CD4-positive, alpha-beta T cell treated with Interleukin-6 at 100 ng/mL for 8 hours (primary cell): ENCODE measurements at places on chromosomes 4 and X.

DNA sequence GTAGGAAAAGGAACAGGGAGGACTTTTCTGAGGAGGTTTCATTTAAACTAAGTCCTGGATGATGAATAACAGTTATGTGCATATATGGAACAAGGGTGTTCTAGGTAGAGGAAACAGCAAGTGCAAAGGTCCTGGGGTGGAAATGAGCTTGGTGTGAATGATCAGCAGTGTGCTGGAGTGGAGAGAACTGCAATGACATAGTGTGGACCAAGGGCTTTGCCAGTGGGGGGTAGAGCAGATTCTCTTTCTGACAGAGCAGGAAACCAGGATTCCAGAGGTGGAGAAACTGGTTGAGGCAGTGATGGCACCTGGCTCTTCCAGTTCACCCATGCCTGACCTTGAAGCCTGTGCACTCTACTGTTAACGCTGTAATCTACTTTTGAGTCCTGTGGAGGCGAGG, 1.7 kb downstream of the PPP1R3F start:
- no peak for DNase-seq

DNA sequence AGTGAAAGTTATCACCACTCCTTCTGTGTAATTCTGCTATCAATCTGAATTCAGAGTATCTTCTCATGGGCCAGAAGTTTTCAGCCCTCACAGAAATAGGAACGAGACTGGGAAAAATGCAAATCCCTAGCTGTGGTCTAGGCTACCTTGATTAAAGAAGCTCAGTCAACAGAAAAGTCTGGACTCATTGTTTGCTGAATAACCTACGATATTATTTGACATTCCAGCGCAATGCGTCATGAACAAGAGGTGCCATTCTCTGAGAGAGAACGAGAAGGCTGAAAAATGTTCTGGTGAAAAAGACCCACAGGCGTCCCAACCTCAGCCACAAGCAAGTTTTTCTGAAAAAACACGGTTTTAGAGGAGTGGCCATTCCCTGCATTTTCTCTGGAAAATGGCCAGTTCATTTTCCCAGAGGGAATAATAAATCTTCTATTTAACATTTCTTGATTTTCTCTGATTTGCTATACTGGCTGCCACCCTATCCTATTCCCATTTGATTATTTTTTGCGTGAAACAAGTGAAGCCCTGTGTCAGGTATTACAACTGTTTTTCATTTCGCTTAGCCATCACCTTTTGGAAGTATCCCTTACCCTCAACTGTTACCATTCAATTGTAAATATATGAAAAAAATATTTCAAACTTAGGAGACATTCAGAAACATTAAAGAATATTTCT, 1117.6 kb upstream of the PRKX start:
- DNase-seq = no peak

DNA sequence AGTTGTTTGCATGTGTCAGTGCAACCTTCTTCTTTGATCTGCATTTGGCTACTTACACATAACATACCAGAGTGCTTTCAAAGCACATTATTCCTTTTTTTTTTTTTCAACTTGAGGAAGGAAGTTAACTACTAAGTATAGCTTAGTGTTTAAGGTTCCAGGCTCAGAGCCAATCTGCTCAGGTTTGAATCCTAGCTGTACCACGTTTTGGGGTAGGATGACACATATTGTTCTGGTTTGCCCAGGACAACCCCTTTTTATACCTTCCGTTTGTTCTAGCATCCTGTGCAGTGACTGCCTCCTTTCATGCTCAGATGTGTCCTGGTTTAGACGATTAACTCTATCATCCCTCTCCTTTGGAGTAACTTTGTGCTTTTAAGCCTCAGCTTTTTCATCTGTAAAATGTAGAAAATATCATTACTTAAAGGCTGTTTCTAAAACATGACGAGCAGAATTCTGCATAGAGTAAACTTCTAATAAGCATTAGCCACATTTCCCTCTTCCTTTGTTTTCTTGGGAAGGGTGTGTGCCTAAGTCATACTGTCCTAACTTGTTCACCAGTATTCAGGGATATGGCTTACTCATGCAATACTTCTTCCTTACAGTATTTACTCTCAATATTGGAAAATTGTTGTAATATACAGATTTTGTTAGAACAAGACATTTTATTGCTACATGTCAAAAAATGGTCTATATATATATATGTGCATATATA, 281.3 kb downstream of the C4orf33 start:
- DNase-seq = no peak

DNA sequence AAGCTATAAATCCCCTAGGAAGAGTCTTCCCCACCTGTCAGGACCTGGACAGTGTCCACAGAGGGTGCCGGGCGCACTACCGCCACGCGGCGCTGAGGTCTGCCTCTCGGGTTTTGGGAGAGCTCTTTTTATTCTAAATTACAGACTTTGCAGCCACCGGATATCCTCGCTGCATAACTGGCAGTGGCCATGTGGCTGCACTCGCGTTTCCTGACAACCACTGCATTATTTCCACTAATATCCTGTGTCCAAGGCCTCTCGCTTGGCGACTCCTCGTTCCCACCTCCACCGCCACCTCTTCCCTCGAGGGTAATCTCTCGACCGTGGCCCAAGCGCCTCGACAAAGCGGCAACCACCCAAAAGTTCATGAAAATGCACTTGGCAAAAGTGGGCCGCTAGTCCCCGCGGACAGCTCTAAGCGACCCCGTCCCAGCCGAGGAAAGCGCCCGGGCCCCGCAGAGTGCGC, 512 bp upstream of the TMEM131L start:
- no peak for DNase-seq

DNA sequence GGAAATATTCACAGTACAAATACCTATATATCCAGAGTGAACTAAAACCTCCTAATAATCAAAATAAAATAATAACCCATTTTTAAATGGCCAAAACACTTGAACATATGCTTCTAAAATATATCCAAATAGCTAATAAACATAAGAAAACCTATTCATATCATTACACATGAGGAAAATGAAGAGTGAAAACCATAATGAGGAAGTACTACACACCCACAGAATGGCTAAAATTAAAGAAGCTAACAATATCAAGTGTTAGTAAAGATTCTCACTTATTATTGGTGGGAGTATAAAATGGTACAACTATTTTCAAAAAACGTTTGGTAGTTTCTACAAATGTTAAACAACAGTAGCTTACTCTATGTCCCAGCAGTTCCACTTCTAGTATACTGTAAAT, 92.1 kb downstream of the KLHL13 start:
- no peak for DNase-seq

GRCh38 chr4:111263836-111264235, 641.0 kb upstream of the PITX2 start:
- no peak for DNase-seq

DNA sequence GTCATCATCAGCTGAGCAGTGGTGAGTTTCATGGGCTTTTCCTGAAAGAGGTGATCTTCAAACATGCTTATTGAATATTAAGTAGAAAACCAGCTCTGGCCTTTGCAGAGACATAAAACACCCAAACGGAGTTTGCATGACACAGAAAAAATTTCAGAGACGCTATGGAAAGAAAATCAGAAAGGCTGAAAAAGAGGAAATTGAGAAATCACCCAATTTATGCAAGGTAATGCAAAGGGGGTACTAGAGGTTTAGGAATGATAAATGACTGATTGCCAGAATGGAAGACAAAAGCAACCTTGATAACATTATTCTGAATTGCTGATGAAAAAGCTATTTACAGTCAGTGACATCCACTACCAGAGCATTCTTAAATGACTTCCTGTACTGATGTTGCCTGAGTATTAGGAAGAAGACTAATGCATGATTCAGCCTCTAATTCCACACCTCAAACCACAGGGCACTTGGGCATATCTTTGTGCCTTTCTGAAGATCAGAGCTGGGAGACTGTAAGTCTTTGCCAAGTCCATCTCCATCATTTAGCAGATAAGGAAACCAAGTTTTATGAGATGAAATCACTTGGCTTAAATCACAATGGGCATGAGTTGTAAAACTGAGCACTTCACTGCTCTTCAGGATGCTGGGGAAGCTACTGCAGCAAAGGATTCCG, 565.7 kb downstream of the PPARGC1A start:
- no peak for DNase-seq

DNA sequence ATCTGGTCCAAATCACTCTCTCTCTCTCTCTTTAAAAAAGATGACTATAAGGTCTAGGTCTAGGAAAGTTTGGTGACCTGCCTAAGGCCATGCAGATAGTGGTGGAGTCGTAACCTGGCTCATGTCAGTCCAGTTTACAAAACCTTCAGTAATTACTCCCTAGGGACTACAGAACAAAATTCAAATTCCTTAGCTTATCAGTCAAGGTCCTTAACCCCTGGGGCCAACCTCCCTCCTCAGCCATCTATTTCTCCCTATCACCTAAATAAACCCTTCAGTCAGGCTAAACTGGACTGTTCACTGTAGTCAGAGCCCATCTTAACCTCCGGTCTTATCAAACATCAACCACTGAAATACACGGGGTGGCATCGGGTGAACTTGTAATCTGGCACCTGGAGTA, 68.9 kb downstream of the MAP3K15 start:
- no peak for DNase-seq

GRCh38 chr4:106165351-106166010, 150.5 kb downstream of the TBCK start:
- DNase-seq = no peak

DNA sequence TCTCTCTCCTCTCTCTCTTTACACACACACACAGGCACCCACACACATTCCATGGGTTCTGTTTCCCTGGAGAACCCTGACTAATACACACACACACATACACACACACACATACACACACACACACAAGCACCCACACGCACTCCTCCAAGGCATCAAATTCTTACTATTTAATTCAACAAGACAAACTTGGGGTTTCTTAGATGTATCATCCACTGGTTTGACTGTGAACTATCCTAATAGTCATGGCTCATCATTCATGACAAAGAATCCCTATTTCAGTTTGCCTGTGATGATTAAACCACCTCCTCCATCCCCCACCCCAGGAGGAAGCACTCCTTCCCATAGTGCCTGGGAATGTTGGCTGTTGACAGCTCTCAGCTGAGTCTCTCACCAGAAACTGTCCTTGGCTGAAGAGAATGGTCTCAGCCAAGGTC, 98.2 kb downstream of the USP46 start:
- DNase-seq = no peak

DNA sequence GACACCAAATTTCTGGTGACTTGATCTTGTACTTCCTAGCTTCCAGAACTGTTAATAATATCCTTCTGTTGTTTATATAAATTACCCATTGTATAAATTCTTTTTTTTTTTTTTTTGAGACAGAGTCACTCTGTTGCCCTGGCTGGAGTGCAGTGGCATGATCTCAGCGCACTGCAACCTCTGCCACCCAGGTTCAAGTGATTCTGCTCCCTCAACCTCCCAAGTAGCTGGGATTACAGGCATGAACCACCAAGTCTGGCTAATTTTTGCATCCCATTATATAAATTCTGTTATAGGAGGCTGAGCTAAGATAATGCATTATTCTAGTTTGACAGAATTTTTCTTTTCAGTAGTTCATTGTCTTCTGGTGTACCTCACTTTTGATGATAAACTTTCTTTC, 157.0 kb upstream of the DDIT4L start:
- DNase-seq = no peak

DNA sequence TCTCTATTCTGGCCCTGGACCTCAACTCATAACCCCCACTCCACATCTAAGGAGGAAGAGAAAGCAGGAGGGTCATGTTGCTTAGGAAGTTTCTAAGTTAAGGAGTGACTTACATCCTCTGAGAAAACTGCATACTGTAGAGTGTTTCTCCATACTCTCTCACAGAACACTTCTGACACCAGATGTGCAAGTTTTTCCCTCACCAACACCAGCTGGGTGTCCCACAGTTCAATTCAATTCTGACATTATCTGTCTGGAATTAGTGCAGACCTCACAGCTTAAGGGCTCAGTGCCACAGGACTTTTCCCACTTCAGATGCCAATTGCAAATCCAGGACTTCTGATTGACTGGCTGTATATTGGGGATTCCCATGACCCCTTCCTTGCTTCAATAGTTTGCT, 89.0 kb upstream of the SFRP2 start:
- DNase-seq = no peak

- DNase-seq = no peak
These were observed 29.8 kb upstream of the SLC7A3 start for GRCh38 chrX:70960730-70961129.

- no peak for DNase-seq
These were observed 189.2 kb downstream of the SHROOM3 start for GRCh38 chr4:76624241-76624681.

- DNase-seq = no peak
These were observed 292.5 kb downstream of the USP46 start for GRCh38 chr4:52366621-52367020.

DNA sequence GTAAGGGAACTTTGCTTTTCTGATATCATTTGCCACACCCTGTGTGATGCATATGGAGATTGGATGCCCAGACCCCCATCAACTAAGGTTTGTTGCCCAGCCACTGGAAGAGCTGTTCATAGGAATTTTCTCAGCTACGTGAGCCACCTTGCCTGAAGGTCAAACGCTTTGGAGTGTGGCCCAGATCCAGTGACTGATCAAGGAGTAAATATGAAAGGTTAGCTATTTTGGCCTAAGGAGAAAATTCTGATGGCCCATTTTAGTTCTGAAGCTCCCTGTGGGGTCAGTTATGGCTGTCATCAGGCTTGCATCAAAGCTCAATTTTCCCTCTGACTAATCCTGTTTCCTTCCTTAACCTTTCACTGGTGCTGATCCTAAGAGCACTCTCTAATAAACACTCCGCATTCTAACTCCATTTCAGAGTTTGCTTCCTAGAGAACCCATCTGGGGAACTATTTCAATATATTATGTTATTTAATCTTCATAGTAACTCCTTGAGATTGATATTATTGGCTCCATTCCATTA, 407.7 kb downstream of the SPRY1 start:
- DNase-seq = no peak

DNA sequence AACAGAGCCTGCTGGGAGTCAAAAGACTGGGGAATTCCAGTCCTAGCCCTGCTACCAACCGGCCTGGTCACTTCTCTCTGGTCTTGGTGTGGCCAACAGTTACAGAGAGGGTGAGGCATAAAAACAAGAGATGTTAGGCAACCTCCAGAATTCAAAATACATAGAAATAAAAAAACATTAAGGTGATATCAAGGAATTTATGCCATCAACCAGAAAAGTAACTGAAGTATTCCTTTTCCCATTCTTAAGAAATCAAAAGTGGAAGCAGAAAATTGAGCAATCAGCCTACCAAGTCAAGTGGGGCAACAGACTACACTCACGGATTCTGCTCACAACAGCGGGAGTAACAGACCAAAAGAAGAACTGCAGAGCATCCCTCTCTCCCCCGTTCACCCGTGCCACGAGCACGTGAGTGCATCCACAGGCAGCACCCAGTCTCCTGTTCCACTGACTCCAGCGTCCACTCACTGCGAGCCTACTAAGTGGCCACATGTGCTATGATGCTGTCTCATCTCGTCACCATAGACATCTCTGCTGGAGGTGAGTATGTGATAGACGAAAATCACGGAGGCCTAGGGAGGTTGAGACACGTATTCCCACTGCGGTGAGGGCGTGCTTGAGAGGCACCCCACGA, 29.3 kb downstream of the AFAP1 start:
- DNase-seq = no peak

GRCh38 chr4:13142726-13143125, 341.4 kb downstream of the RAB28 start:
- no peak for DNase-seq
